ENCODE measurements at places on chromosomes 12 and 14. TPM values are rescaled to one million over a fixed set of nuclear protein-coding genes. Genes with fewer than 3 reads are reported as not detected.

Gene SMIM41
- 0.43 TPM for polyA plus RNA-seq

Gene SLC24A4
- 0.14 TPM for polyA plus RNA-seq

Gene TMCC3
- polyA plus RNA-seq = 43.7 TPM

Gene CEP83
- 29.3 TPM for polyA plus RNA-seq

Gene MED13L
- 71.0 TPM for polyA plus RNA-seq

Gene PSMA3
- polyA plus RNA-seq = 161 TPM

Gene SMCO2
- polyA plus RNA-seq = 0.38 TPM

Gene ALDH1L2
- polyA plus RNA-seq = 1.00 TPM

Gene TSPAN11
- 4.7 TPM for polyA plus RNA-seq

Gene BEST3
- 0.52 TPM for polyA plus RNA-seq

Gene BORCS5
- polyA plus RNA-seq = 8.3 TPM

Gene TSPAN8
- 42.9 TPM for polyA plus RNA-seq

Gene IL22
- not detected for polyA plus RNA-seq

Gene TNFAIP2
- polyA plus RNA-seq = 27.8 TPM
